ENCODE measurements at places on chromosomes 11 and 22.

DNA sequence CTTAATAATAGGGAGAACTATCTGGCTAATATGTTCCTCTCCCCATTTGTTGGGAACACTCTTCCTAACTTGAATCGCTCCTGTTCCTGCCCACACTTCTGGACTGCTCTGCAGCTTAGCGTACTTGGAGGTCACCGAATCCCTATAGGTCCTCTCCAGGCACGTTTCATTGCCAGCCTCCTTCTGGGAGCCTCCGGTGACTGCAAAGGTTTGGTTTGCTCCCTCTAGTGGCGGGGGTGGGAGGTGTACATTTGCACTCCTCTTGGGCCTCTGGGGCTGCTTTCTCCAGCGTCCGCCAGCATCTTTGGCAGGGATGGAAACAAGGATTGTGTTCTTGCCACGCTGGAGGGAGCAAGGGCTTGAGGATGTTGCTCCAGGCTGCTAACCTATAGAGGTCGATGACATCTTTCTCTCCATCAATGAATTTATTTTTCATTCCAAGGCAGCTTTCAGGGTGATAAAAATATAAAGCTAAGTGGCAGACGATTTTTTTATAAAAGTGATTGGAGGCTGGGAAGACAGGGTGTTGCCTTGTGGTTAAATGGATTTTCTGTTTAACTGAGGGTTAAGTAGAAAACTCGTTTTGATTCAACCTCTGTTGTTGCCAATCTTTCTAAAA, 48.7 kb downstream of the TSPAN18 start:
- DNase-seq, result no peak

DNA sequence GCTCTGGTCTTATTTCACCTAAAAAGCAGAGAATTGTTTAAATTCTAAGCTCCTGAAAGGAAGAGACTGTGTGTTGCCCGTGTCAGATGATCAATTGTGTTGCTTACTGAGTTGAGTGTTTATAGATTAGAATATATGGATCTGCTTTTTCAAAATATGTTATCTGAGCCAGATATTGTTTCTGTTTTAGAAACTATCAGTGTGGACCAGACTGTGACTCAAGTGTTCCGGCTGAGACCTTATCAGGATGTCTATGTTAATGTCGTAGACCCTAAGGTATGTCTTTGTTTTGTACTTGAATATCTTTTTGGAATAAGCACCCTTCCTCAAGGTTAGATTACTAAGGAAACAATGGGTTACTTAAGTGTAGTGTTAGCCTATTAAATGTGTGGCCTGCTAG, 11.0 kb downstream of the DEPDC5 start:
- DNase-seq, result no peak

DNA sequence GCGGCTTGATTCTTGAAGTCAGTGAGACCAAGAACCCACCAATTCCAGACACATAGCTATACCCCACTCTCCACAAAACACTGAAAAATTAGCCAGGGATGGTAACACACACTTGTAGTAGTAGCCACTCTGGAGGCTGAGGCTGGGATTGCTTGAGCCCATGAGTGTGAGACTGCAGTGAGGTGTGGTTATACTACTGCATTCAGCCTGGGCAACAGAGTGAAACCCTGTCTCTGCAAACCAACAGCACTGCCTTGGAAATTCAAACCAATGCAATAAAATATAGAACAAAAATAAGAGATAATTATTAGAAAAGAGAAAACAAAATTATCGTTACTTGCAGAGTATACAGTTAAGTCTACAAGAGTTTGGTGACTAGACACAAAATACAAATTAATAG, 20.2 kb upstream of the PRDM10 start:
- no peak for DNase-seq

- DNase-seq, result no peak
Measured at GRCh38 chr11:69599502-69599901, 41.5 kb upstream of the CCND1 start.

DNA sequence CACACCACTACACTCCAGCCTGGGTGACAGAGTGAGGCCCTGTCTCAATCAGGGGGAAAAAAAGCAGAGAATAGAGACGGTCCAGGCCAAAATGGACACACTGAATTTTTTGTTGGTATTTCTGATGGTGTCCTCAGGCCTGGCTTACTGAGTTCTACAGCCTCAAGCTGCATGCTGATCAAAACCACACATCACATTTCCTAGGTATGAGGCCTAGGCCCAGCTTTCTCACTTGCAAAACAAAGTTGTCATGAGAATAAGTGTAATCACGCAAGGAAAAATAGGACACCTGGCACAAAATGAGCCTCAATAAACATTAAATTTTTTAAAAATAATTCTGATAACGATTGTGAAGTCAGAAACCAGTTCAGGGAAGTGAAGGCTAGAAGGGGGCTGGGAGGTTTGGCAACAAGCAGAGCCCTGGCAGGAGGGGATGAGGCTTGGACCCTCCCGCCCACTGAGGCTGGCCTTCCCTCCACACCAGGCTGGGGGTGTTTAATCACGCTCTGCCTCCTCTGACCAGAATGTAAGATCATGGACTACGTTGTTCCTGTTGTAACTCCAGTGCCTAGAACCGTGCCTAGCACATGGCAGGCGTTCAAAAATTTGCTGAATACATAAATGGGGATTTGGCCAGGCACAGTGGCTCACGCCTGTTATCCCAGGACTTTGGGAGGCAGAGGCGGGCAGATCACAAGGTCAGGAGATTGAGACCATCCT, 18.1 kb downstream of the PACSIN2 start:
- no peak for DNase-seq

DNA sequence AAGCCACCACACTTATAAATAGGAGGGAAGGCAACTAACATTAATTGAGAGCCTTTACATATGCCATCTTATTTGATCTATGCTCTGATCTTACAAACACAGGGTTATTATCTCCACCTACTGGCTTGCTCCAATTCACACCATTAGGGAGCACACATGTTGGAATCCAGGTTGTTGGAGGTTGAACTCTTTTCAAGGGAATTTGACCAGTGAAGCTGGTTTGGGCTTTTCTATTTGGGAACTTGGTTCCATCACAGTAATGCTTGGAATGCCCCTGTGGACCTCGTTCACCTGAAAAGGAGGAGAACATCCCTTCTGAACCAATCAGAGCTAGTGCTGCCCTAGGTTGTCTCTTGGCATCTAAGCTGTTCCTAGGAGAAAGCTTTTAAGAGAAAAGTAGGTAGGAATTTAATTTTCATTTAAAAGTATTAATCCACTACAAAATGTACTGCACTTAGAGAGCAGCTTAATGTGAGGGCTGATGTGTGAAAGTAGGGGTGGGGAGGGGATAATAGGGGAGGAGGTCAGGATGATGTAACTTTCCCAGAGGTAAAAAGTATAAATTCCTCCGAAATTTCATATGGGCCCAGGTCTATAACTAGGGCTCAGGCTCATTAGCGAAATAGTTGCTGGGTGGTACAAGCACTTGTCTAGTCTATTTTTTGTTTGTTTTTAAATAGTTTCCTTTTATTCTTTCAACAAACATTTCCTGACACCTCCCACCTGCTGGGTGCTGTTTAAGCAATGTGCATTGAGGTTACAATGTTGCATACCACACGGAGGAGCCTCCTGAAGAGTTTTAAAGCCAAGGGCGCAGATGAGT, 7.6 kb upstream of the MICAL2 start:
- no peak for DNase-seq

DNA sequence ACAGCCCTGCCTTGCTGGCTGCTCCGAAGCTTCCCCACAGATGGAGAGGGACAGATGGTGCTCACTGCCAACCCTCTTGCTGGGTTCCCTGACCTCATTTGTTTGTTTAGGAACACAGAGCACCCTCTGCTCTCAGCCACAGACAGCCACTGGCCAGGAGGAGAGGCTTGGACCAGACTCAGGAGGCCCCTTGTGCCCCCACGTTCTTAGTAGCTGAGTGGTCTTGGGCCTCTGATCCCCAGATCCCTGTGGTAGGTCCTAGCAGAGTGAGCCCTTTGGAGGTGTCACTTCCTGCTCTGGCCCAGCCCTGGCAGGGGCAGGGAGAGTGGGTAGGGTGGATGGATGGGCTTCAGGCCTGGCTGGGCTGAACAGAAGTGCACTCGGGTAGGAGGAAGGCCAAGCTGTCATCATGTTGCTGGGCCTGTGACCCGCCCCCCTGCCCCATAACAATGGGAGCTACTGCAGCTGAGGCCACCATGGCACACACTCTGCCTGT, 84.0 kb downstream of the DHCR7 start:
- DNase-seq, result peak; percentile 81

DNA sequence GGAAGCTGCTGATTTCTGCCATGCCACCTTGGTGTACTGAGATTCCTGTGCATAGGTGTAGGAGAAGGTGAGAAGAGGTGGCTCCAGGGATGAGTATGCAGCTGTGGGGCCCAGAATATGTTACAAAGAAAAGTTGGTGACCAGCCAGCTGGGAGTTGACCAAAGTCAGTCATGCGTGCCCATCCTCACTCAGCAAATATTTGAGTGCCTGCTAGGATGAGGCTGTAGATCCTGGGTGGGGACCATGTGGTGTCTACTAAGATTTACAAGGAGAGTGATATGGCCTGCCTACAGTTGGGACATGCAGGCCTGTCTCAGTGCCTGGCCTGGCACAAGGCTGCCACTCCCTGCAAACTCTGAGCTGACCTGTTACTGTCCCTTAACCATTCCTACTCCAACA, 19.4 kb downstream of the RNF185 start:
- DNase-seq, result no peak

- no peak for DNase-seq
Measured at GRCh38 chr11:76226626-76227025, 20.3 kb upstream of the WNT11 start.

- DNase-seq, result no peak
Measured at GRCh38 chr22:23116506-23117263, 25.1 kb downstream of the RSPH14 start.

DNA sequence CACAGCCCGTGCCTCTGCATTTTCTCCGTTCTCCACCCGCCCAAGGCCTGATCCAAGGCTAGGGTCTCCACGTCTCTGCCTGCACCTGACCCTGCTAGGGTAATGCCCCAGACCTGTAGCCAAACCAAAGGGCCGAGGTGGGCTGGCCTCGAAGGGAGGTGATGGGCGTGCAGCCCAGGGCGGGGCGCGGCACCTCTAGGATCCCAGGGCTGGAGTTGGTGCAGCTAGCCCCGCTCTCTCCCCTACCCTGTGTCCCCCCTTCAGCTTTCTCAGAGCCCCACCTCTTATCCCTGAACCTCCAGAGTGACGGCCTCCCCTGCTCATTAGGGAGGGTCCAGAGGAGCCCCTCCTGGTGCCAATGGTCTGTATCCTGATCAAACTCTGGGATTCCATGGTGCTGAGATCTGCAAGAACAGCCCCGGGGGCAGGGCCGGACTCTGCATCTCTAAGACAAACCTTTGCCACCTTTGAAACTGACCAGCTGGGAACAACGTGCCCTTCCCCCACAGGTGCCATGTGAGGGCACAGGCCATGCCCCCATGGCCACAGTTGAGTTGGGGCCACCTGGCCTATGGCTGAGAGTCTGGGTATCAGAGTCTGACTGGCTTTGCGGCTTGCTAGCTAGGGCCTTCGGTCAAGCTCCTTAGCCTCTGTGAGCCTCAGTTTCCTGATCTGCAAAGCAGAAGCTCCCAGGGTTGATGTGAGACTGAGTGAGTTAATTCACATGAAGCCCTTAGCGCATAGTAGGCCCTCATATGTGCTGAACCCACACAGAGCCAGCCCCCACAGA, 23.1 kb upstream of the CBX7 start:
- no peak for DNase-seq

DNA sequence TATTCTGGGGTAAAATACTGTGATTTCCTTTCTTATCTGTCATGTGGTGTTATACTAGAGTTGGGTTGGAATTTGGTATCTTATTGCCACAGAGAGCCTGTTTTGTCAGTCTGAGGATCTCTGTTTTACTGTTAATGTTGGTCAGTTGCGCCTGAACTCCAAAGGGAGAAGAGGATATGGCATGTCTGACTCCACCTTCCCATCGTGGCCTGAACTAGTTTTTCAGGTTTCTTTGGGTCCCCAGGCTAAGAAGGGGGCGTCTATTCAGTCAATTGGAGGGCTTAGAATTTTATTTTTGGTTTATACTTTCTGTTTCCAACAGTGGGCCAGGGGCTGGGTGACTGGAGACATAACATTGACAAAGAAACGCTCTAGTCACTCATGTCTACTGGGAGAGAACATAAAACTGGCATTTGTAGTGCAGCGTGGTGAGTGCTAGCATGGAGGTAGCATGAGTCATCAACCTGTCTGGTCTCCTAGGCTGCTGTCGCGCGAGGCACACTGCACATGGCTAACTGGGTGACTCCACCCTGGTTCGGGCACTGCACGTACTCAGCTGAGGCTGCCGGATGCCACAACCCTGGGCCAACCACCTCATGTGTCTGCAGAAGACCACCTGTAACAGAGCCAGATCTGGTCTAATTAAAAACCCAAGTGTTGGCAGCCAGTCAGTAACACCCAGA, 120.1 kb upstream of the OR9Q1 start:
- DNase-seq, result peak; percentile 39

- DNase-seq, result no peak
Measured at GRCh38 chr11:68340784-68341556, 28.6 kb downstream of the LRP5 start.

GRCh38 chr22:50605613-50606074, 5.1 kb downstream of the MAPK8IP2 start:
- no peak for DNase-seq

DNA sequence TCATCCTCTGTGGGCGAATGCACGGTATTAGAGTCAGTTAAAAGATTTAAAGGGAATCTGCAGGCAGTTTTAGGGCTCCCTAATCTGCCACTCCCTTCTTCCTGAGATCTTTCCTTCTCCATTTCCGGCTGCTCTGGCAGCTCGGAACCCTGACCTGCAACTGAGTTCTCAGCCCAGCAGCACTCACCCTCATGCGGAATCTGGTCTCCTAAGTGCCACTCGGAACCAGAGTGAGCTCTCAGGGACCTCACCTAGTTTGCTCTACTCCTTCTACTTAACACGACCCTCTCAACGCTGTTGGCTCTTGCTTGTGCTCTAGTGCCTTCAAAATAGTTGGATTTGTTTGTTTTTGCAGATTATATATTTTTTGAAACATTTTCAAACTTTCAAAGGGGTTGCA, 19.3 kb upstream of the IL10RA start:
- DNase-seq, result no peak

DNA sequence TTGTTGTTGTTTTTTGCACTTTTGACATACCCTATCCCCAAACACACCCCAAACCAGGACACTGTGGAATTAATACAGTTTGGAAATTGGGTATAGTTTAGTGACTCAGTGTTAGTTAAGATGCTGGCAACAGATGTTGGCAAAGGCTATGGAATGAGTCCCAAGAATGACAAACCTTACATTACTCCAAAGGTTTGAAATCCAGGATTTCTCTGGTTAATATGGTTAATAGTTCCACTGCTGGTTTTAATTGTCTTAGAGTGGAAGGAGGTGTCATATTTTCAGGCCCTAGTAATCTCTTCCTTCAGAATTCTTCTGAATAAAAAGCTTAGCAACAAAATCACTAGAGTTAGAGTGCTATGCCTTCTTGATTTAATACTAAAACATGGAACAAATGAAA, 775 bp downstream of the LPXN start:
- DNase-seq, result no peak

- peak; percentile 25 for DNase-seq
Measured at GRCh38 chr22:20494978-20495860, at the start of gene KLHL22. KLHL22 (minus strand) TSS chr22:20495795; CDS start chr22:20489211, 6,584 bp downstream.

Data from dorsolateral prefrontal cortex (tissue), 122 donors.